ENCODE measurements at places on chromosomes 1 and 21. TPM values are rescaled to one million over a fixed set of nuclear protein-coding genes. Genes with fewer than 3 reads are reported as not detected.

DNA sequence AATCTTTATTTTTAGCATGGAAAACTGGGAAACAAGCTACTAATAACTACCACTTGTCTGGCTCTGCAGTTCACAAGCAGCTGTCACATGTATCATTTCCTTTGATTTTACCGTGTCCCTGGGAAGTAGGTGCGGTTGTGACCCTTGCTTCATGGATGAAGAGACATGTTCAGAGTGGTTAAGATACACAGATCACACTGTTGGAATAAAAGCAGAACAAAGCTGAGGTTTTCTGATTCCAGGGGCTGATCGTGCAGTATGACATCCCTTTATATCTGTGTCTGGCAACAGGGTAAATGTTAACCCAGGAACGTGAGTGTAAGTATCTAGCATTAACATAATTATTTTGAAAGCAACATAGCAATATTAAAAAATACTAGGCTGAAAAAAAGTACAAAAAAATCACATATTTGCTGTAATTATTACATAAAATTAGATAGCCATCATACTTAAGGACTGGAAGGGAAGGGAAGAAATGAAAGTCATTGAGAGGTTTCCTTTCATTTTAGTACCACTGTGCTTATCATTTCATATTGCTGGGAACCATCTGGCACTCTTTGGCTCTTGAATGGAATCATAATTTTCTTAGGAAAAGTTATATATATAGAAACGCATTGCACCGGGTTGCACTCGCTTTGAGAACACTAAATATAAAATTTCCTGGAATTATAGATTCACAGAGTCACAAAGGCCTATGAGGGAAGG lies 62.8 kb upstream of the PAXBP1 start:
- H3K4me3 ChIP-seq: no peak overlapping the region
- H3K36me3 ChIP-seq: no peaks in the 10 kb centered on the region
- DNase-seq: no peak
- no peak overlapping the region for H3K27ac ChIP-seq

DNA sequence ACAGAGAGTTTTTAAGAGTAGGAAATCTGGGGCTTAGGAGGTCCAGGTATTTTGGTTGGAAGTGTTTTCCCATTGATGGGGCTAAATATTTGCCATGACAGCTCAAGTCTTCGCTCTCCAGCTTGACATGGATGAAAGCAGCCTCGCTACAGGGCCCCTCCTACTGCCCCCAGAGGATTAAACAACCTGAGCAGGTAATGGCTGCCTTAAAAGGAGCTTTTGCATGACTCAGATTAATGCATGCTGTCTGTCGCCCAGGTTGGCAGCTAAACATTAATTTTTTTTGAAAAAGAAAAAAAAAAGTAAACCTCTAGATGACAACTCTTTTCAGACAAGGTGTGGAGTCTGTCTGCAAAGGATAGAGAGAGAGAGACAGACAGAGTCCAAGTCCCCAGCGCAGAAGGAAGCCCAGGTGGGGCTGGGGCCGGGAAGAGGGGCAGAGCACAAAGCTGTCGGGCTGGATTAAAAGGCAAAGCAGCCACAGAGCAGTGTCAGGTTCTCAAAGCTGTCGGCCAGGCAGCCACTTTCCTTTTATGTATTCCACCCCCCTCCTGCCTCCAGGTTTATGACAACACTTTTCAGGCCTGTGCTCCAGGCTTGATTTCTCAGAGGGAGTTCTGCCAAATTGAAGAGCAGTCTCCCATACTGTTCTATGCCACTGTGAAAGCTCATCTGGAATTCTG lies 127.9 kb downstream of the CLIC6 start:
- DNase-seq: peak; percentile 77
- H3K27ac ChIP-seq: peak overlapping the region; percentile 72
- H3K36me3 ChIP-seq: peaks cover 19% of the 10 kb centered on the region
- peaks cover 68% of the 10 kb centered on the region for H3K4me1 ChIP-seq
- no peak overlapping the region for H3K4me3 ChIP-seq

DNA sequence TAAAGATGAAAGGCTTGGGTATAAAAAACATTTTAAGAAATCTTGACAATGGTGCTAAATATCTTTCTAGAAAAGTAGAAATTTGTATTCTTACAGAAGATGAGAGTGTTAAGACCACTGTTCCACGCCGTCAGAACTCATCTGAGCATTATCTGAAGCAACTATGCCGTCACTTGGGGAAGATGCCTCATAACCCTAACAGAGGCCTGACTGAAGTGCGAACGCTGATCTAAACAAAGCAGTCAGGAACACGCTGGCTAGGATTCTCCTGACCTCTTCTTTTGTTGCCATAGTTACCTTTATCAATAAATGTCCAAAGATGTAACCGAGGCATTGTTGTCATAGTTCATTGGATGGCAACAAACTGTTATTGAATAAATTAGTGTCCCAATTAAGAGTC lies 612.4 kb downstream of the LTN1 start:
- DNase-seq: no peak
- no peaks in the 10 kb centered on the region for H3K27me3 ChIP-seq
- no peaks in the 10 kb centered on the region for H3K36me3 ChIP-seq
- no peak overlapping the region for H3K27ac ChIP-seq

DNA sequence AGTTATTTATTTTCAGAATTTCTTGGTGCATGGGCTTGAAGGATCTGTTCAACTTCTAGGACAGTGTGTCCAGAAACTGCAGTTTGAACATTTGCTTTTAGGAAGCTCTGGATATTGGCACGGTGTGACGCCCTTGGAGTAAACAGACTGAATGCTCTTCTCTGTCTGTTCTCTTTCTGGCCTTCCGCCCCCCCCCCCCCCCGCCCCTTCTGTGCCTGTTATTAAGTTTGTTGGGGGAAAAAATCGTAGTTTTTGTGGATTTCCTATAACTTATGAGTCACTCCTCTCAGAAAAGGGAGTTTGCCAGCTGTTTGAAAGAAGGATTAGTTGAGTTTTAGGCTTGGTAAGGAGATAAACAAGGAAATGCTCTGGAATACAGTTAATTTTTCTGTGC lies 1.2 kb downstream of the KCTD3 start:
- peak overlapping the region; percentile 96 for H3K27ac ChIP-seq
- H3K27me3 ChIP-seq: no peaks in the 10 kb centered on the region
- peaks cover 37% of the 10 kb centered on the region for H3K4me1 ChIP-seq
- DNase-seq: peak; percentile 64
- peak overlapping the region; percentile 92 for H3K4me3 ChIP-seq
- H3K36me3 ChIP-seq: no peaks in the 10 kb centered on the region

DNA sequence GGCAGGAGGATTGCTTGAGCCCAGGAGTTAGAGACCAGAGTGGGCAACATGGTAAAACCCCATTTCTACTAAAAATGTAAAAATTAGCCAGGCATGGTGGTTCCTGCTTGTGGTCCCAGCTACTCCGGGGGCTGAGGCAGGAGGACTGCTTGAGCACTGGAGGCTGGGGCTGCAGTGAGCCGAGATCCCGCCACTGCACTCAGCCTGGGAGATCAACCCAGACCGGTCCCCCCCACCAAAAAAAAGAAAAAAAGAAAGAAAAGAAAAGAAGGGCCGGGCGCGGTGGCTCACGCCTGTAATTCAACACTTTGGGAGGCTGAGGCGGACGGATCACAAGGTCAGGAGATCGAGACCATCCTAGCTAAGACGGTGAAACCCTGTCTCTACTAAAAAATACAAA lies 1.8 kb upstream of the GMEB1 start:
- H3K4me1 ChIP-seq: peaks cover 20% of the 10 kb centered on the region
- H3K27me3 ChIP-seq: no peaks in the 10 kb centered on the region

- no peak for DNase-seq
- no peak overlapping the region for H3K27ac ChIP-seq
- H3K4me3 ChIP-seq: no peak overlapping the region
- H3K4me1 ChIP-seq: no peaks in the 10 kb centered on the region
- H3K36me3 ChIP-seq: no peaks in the 10 kb centered on the region
These were observed 189.8 kb downstream of the RGS7 start for GRCh38 chr1:241167121-241167630.

DNA sequence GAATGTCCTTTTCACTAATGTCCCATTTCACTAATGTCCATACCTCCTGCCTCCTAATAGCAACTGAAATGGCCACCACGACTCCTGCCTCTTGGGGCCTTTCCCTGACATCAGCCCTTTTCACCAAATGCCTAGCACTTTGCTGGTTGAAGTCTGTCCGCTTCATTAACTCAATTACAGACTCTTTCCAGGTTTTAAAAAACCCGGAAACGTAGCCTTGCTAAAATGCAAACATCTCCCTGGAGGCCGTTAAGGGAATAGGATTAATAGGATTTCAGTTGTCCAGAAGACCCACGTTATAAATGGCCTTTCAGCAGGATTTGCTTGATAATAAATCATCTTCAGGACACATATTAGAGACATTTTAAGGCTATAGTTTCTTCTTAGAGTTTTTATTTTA lies 25.7 kb upstream of the ERO1B start:
- H3K4me3 ChIP-seq: no peak overlapping the region
- H3K27me3 ChIP-seq: no peaks in the 10 kb centered on the region
- H3K36me3 ChIP-seq: no peaks in the 10 kb centered on the region
- peak; percentile 51 for DNase-seq

DNA sequence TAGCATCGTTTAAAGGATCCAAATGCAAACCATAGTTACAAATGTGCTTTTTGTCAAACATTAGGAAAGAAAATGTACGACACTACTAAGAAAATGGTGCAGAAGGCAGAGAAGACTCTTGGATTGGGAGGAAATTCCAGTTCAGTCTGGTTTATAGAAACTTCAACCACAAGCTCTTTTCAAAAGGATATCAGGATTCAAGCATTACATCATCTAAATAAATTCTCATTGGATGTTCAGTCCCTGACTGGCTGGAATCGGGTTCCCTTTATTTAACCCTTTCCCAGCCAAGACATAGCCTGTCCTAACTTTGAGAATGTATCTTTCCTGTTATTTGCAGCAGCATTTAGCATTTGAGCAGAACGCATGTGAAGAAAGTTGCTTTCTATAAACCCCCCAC lies 184.6 kb downstream of the LMO4 start:
- no peak overlapping the region for H3K27ac ChIP-seq
- H3K4me3 ChIP-seq: no peak overlapping the region
- DNase-seq: peak; percentile 30

GRCh38 chr1:12179111-12179519 lies 12.3 kb downstream of the TNFRSF1B start:
- peak overlapping the region; percentile 81 for H3K27ac ChIP-seq
- DNase-seq: no peak
- no peaks in the 10 kb centered on the region for H3K36me3 ChIP-seq

DNA sequence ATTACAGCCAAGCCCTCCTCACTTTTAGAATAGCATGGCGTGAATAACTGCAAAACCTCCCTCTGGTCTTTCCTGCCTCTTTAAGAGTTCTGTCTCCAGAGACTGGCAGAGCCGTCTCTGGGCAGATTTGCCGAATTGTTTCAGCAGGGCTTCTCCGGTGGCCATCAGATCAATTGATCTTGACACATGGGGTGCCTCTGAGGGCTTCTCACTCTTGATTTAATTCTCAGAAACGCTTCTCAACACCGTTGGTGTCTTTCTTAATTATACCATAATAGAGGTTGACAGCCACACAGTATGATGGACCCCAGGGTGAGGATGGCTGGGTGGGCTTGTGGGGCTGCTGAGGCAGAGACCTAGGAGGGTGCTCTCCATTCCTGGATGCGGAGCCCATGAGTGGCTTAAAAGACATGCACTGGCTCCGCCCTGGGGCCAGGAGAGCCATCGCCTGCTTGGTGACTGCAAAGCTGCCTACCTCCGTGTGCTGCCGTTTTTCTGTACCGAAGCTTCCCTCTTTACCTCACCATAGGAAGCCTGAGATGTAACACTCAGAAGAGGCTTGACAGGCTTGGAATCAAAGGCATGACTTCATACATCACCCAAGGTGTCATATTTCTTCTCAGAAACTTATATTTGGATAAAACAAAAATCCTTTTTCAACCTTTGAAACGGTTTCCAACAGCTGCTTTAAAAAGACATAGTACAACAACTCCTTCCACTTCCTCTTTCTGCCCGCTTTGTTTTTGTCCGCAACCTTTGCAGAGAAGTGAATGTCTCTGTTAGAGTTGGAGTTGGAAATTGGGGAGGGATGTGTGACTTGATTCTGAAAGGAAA lies 82.9 kb downstream of the GALNT2 start:
- no peak overlapping the region for H3K4me3 ChIP-seq
- no peaks in the 10 kb centered on the region for H3K27me3 ChIP-seq
- H3K4me1 ChIP-seq: peaks cover 45% of the 10 kb centered on the region

- H3K36me3 ChIP-seq: no peaks in the 10 kb centered on the region
- H3K4me3 ChIP-seq: no peak overlapping the region
- no peaks in the 10 kb centered on the region for H3K27me3 ChIP-seq
- H3K4me1 ChIP-seq: peaks cover 37% of the 10 kb centered on the region
- DNase-seq: no peak
- H3K27ac ChIP-seq: peak overlapping the region; percentile 87
These were observed 2.7 kb downstream of the AK4 start for GRCh38 chr1:65150583-65151263.

DNA sequence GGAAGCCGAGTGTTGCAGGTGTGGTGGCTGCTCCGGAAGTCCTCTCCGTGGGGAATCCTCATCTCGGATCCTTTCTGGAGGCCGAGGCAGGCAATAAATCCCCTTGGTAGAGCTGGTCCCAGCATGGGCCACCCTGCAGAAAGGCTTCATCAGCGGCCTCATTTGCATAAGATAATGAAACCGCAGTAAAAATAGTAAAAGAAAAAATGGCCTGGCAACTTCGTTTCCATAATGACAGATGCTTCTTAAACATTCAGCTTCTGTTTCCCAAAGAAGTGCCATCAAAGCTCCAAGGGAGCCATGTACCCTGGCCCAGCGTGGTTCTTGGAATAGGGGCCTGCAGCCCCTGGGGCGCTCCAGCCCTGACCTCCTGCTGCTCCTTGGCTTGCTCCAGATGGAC lies 244.1 kb downstream of the GRIK3 start:
- no peak overlapping the region for H3K27ac ChIP-seq
- no peaks in the 10 kb centered on the region for H3K27me3 ChIP-seq
- no peaks in the 10 kb centered on the region for H3K36me3 ChIP-seq

- H3K27ac ChIP-seq: peak overlapping the region; percentile 39
- H3K27me3 ChIP-seq: no peaks in the 10 kb centered on the region
- H3K36me3 ChIP-seq: peaks cover 46% of the 10 kb centered on the region
- no peak overlapping the region for H3K4me3 ChIP-seq
These were observed 16.3 kb downstream of the RNF19B start for GRCh38 chr1:32948390-32948722.

- H3K36me3 ChIP-seq: no peaks in the 10 kb centered on the region
- DNase-seq: peak; percentile 14
- no peaks in the 10 kb centered on the region for H3K4me1 ChIP-seq
- peaks cover 8% of the 10 kb centered on the region for H3K27me3 ChIP-seq
- no peak overlapping the region for H3K4me3 ChIP-seq
These were observed 250.0 kb downstream of the FOXD2 start for GRCh38 chr1:47687631-47688460.

Gene KCNA2
- polyA plus RNA-seq: not detected

Gene TMEM125
- 38.8 TPM for polyA plus RNA-seq

Gene SLFNL1
- 0.31 TPM for polyA plus RNA-seq

Gene TMEM240
- polyA plus RNA-seq: 4.5 TPM

Gene NUP210L
- polyA plus RNA-seq: not detected

Gene CFAP57
- polyA plus RNA-seq: 0.12 TPM

Gene RNF223
- polyA plus RNA-seq: 3.2 TPM

Gene MYBPH
- polyA plus RNA-seq: not detected

Gene PRDM16
- polyA plus RNA-seq: 8.2 TPM

Gene HES2
- polyA plus RNA-seq: 18.4 TPM

All from stomach (tissue), 19 donors.